ENCODE measurements at places on chromosomes 1 and 21.

DNA sequence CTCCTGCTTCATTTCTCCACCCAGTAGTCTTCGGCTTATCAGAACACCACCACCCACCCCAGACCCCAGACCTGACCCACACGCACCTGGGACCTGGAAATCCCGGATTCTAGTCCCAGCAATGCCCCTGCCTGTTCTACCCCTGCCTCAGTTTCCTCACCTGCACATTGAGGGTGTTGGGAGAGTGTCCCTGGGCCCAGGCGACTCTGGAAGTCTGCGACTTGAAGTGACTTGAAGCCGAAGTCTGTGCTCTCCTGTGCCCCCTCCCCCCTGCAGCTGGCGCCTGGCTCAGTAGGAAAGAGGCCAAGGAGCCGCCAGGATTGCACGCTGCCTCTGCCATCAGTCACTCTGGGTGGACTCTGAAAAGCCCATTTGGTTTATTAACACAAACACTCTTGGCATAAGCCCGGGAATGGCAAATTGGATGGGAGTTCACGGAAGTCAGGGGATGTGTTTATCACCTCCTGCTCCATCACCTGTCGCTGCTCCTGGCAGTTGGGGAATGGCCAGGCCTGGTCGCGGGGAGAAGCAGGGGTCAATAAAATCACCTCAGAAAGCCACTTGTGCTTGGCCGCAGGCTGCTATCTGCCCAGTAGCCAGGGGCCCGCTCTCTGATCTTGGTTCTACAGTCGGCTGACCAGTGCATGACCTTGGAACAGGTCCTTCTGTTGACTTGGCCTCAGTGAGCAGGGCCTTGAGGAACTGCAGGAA, 132.7 kb downstream of the ACTL8 start:
- DNase-seq: no peak

DNA sequence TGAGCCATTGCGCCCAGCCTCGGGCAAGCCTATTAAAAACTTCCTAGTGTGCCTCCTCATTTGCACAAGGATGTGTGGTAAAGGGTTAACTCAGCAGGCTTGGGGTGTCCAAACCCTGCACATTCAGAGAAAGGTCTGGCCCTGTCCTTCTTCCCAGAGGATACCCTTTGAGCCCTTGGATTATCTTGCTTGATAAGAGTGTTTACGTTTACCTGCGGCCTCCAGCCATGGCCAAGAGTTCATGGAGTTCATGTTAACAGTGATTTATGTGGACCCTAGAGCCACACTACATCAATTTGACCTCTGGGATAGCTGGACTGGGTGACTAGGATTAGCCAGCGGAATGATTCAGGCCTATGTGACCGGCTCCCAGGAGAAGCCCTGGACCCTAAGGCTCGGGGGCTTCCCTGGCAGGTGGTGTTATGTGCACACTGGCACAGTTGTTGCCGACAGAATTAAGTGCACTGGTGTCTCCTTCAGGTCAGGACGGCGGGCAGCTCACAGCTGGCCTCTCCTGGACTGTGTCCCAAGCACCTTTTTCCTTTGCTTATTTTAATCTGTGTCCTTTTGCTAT, 7.7 kb upstream of the TCP10L start:
- no peak for DNase-seq

DNA sequence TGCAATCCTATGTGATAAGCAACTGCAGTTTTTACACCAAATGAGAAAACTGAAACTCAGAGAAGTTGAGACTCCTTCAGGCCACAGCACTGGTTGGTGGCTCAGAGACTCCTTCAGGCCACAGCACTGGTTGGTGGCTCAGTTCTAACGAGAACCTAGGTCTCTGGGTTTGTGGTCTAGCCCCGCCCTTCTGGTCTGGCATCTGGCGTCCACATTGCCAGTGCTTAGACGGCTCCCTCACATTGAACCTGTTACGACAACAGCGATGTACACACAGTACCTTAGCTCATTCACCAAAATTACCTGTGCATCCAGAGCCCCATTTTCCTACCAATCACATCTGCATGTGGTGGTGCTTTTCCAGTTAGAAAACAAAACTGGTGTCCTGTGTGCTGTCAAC, 66.1 kb downstream of the NID1 start:
- DNase-seq: no peak

DNA sequence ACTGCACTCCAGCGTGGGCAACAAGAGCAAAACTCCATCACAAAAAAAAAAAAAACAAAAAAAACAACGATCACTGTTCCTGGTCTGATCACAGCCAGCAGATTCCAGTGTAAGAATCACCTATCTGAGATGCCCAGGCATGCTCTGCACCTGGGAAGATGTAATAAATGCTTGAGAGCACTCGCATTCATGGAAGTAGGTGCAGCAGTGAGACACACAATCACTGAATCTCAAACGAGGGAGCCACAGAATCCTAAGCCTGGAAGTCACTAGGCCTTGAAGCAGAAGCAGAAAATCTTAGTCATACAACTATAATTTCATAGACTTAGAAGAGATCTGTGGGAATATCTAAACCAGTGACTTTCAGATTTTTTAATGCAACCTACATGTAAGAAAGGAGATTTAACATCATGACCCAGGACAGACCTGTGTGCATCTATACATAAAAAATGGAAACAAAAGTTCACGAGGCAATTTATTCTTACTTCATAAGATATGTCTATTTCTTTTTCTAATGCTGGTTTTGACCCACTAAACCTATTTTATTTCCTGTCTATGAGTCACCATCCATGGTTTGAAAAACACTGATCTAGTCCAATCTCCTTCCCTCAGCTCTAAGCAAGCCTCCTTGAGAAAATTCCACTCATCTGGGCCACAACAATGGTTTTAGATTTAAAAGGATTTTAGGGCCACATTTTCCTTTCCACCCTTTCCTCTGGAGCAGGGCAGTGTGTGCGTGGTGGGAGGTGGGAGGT, 30.4 kb downstream of the RIMS3 start:
- DNase-seq: no peak

- DNase-seq: no peak
Measured at GRCh38 chr1:26237230-26237966, 3.4 kb downstream of the CEP85 start.

- DNase-seq: no peak
Measured at GRCh38 chr1:206792939-206793607, 20.8 kb upstream of the IL10 start.

- DNase-seq: no peak
Measured at GRCh38 chr1:203649551-203649998, 22.9 kb downstream of the ATP2B4 start.

DNA sequence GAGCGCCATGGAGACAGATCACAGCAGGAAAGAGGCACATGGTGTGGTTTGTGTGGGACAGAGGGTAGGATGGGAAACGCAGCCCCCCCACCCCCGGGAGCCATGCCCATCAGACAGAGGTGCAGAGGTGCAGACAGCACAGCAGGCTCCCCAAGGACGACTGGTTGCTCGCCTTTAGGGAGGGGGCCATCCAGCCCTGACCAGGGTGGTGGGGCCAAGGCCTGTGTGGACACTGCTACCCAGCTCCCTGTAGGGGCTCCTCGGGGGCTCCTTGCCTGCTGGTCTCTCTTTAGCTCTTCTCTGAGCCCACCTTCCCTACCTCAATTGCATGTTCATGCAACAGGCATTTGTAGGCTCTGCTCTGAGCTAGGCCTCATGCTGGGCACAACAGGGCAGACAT, 3.7 kb downstream of the KCNAB2 start:
- no peak for DNase-seq

DNA sequence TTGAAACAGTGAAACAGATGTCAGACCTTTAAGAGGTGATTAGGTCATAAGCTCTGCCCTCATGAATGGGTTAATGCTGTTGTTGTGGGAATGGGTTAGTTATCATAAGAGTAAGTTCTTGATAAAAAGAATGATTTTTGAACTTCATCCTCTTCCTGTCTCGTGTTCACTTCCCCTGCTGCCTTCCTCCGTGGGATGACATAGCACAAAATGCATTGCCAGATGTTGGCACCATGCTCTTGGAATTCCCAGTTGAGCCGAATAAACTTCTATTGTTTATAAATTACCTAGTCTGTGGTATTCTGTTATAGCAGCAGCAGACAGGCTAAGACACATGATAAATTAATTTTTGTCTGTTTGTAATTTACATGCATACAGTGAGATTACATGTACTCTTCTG, 112.0 kb upstream of the LRRC7 start:
- DNase-seq: no peak

- no peak for DNase-seq
Measured at GRCh38 chr1:4133297-4133938, 233.3 kb upstream of the C1orf174 start.

DNA sequence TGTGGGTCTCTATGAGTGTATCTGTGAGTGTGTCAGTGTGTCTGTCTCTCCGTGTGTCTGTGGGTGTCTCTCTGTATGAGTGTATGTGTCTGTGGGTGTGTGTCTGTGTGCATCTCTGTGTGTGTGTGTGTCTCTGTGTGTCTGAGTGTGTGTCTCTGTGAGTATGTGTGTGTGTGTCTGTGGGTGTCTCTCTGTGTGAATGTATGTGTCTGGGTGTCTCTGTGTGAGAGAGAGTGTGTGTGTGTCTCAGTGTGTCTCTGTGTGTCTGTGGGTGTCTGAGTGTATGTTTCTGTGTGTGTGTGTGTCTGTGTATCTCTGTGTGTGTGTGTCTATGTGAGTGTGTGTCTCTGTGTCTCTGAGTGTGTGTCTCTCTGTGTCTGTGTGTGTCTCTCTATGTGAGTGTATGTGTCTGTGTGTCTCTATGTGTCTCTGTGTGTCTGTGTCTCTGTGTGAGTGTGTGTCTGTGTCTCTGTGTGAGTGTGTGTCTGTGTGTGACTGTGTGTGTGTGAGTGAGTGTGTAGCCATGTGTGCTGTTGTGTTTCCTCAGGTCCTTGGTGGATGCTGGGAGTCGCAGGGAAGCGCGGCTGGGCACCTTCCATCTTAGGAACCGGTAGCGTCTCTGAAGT, 33.0 kb downstream of the DHRS3 start:
- no peak for DNase-seq

DNA sequence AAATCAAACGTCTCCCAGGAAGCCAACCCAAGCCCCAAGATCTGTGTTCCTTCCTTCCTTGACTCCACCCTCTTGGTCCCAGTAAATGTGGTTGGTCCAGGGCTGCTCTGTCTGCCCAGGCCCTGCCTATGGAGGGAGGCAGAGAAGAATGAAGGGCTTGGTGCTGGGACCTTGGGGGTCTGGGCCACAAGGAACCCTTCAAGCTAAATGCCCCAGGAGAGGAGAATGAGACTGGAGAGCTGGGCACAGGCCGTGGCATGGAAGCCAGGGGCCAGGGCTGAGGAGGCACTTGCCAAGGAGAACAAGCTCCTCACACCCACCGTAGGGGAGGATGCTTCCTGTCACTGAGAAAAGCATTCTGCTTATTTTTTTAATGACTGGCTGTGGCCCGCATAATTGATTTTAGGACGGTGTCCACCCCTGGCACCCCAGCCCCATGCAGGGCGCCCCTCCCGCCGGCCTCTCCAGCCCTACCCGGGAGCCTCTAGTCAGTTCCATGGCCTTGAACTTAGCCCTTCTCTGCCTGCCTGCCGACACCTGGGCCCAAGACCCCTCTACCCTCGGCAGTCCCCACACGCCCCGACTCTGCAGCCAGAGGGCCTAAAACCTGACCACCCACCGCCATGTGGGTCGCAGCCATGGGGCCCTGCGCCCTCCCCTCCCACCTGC, 889 bp downstream of the CLEC20A start:
- DNase-seq: no peak

GRCh38 chr1:160778976-160779375, 17.0 kb upstream of the LY9 start:
- no peak for DNase-seq

DNA sequence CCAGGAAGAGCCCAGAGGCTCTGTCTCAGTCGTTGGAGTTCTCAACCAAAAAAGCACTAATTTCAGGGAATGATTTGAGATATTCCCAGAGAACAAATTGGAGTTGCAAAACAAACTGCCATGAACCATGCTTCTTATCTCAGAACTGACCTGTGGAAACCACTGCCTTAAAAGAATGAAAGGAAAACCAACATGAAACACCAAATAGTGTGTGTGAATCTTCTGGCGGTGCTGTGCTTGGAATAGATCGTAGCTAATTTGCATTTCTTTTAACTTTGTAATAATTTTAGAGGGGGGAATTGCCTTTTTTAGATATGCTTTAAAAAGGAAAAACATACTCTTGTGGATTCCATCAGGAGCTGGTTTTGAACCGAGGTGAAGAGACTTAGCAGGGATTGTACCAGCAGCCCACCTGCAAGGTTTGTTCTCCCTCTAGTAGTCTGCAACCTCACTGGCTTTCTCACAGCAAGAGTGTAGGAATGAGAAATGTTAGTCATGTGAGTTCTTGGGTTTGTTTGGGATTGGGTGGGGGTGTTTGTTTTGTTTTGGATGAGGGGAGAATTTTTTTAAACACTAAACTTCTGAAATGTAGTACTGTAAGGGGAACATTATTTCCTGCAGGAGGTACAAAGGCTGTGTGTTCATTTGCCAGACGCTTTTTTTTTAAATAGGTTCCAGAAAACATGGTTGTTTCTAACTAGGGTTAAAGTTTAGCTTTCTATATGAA, 45.7 kb upstream of the ANGPTL1 start:
- DNase-seq: no peak

DNA sequence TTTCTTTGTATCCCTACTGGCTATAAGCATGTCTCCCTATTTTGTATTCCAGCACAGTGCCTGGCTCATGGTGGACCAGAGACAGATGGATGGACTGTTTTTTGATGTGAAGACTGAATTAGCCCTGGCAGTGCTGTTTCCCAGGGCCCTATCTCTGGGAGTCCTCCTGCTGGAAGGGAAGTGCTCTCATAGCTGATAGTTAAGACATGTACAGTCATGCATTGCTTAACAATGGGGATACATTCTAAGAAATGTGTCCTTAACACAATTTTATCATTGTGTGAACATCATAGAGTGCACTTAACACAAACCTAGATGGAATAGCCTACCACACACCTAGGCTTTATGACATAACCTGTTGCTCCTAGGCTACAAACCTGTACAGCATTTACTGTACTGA, 21.1 kb downstream of the TLCD4 start:
- DNase-seq: no peak

DNA sequence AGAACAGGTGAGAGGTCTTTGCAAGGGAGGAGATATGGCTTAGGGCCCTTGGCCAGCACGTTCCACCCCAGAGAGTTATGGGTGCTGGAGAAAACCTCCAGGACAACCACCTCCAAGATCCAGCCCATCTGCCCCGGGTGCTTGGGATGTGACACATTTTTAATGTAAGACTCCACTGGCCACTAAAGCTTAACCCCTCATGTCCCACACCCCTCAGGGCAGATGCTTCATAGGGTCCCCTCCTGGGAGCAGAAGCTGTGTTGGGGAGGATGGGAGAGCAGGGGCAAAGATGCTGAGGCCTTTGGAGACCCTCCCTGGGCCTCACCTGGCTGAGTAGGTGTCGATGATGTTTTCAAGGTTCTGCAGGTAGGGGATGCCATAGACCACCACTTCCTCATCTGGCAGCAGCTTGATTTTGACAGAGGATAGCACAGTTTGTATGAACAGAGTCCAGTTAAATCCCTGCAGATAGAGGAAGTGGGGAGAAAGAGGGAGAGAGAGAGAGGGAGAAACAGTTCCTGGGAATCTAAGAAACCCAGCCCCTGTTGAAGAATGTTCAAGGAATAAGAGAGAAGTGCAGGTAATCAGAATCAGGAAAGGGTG, 11.9 kb downstream of the PRXL2B start:
- DNase-seq: no peak

- DNase-seq: no peak
Measured at GRCh38 chr1:225526878-225527277, 99.0 kb upstream of the LBR start.

All from SK-N-DZ (cell line).